ENCODE measurements at places on chromosomes 3 and 15.

DNA sequence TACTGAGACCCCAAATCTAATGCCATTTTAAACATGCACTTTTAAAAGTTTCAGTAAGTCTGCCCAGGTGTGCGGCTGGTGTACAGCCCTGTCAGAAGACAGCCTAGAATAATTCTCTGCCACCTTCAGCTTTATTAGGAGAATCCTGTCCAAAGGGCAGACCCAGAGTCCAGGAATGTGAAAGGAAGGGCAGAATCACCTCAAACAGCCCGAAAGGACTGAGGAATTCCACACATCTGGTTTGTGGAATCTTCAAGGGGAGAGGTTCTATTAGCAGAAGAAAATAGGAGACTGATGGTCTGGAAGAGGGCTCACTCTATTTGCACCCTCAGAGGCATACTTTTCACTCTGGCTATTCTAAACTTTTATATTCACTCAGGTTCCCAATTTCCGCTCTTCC lies 46.6 kb downstream of the TYRO3 start:
- no peak for DNase-seq

- DNase-seq = no peak
These were observed 47.3 kb downstream of the ITGA11 start for GRCh38 chr15:68384451-68385239.

DNA sequence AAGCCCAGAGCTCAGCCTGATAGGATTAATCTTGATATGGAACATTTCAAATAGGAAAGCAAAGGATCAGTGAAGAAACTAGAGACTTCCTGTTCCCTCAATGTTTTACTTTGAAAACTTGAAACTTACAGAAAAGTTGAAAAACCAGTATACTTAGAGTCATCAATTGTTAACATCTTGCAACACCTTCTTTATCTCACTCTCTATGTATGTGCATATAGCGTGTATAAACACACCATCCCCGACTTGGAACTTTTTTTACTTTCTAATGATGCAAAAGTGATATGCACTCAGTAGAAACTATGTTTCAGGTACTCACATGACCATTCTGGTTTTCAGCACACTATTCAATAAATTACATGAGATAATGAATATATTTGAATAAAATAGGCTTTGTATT lies 60.5 kb downstream of the SEC22A start:
- DNase-seq = no peak

- no peak for DNase-seq
These were observed 12.2 kb downstream of the CGNL1 start for GRCh38 chr15:57388464-57388863.

DNA sequence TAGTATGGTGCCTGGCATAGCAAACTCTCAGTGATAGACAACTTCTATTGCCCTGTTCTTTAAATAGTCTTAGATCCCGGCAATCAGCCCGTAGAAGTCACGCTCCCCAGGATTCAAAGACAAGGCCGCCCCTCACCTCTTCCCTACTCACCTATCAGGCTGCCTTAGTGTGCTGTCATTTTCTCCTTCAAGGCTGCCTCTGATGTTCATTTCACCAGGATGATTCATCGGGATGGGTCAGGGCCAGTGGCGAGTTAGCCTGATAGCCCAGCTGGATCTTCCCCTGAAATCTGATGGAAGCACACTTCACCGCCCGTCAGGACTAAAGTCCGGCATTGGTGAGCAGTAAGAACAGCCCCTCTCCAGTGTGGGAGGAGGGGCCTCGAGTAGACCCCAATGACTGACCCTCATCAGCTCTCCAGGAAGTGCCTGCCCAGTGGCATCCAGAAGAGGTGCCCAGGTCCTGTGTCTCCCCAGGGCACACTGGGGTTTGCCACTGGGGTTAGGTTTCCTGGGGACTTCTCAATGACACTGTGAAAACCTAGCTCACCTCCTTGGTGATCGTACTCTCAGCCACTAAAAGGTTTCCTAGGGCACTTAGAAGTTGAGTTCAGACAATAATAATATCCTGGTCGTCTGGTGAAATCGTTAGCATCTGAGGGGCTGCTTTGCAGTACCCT lies 37.5 kb downstream of the TPM1 start:
- DNase-seq = no peak

DNA sequence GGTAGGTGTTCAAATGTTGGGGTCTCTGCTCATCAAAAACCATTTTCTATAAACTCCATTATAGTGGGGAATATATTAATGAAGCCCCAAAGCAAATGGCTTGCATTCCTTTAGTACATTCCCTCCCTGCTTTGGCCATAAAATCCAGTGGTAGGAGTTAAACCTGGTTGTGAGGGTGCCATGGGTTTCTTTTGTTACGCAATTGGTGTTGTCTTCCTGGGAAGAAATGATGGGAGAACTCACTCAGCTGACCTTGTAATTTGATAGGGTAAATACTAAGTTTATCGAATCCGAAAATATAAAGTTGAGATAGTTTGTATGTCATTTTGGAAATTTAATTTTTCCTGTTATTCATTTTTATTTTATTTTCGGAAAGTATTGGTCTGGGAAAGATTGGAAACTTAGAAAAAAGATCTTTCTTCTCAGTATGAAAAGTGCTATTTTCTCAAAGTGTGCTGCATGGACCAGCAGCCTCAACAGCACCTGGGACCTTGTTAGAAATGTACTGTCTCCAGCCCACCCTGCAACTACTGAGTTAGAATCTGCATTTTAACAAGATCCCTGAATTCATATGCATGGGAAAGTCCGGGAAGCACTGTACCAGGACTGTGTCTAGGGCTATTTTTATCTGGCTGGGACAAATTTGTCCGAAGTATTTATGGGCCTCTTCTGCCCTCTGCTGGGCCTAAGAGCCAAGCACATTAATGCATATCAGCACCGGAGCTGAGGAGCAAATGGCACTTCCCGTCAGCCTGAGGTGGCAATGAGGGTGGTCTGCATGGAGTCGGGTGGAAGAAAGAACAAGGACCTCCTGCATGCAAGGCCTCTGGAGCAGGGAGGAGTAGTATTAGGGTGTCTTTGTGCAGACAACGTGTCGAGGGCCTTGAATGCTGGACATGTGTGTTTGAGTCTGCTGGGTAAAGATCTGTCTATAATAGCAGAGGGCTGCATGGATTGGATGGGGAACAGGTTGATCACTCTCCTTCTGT lies 54.7 kb downstream of the FAM81A start:
- peak; percentile 47 for DNase-seq

- DNase-seq = no peak
These were observed 158.2 kb upstream of the ABI3BP start for GRCh38 chr3:101151286-101151913.

- no peak for DNase-seq
These were observed 8.4 kb downstream of the RTP1 start for GRCh38 chr3:187205683-187206082.

DNA sequence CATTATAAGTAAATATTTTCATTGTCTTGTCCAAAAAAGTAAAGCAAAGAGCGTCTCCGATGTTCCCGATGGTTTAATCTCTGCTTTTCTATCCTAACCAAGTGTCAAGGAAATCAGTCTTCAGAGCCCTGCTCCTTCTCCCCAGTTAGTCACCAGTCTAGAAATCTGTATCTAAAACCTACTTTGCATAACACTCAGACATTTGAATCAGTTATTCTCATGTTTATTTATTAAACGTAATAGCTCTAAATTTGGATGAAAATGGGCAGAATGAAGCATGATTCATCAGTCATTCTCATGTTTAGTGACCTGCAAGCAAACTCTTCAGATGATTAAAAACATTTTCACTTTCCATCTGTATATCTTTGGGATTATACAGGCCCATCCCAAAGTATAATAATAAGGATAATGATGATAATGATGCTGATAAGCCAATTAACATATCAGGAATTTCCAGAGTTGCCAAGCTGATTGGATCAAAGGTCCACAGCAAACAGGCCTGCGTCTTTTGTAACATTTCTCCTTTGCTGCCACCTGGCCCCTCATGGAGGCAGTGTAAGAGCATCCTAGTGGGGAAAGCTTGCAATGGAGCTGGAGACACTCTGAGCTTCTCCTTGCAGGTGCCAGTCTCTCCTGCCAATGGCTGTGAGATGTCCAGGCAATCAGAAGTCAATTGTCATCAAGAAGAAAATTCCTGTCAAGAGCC lies 273.9 kb downstream of the IGSF11 start:
- no peak for DNase-seq

- DNase-seq = no peak
These were observed 12.4 kb downstream of the HES1 start for GRCh38 chr3:194148383-194148782.

DNA sequence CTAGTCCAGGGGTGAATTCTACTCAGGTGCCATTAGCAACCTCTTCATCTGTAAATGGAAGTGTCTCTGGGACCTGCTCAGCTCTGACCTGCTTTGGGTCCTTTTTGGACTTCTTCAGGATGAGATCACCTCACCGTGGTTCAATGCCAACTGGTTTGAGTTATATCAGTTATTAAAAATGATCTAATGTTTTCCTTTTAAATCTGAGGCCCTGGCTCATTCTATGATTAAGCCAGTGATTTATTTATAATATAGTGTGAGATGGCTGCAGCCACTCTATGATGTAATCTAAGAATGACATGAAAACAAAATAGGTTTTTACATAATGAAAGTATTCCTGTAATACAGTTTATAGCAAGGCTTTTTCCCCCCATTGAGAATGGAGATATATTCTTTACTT lies 79.4 kb downstream of the LPP start:
- no peak for DNase-seq

DNA sequence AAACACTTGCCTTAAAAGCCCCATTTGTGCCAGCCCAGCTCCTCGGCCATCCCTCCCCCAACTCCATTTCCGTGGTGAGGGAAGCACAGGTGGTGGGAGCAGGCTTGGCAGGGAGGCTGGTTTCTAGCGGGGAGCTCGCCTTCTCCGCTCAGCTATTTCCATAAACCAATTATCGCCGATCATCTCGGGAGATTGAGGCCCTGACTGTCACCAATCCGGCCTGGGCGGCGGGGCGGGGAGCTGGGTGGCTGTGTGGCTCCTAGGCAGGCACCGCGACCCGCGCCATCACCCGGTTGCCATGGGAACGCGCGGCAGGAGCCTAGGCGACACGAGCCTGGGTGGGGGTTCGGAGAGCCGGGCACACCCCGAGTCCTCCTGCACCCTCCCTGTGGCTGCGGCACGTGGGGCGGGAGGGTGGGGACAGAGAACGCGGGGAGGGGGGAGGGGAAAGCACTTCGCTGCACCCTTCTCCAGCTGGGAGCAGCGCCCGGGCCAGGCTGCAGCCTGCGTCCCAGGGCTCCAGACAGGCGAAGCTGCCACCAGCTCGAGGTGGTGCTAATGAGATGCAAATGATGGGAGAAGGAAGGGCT lies 9.3 kb downstream of the CCDC33 start:
- DNase-seq = no peak

- no peak for DNase-seq
These were observed 325 bp downstream of the ALCAM start for GRCh38 chr3:105367063-105367405.

- DNase-seq = no peak
These were observed 216.4 kb downstream of the TCF12 start for GRCh38 chr15:57134851-57135250.

GRCh38 chr3:127443581-127444375 lies 146.8 kb downstream of the TPRA1 start:
- DNase-seq = no peak

- no peak for DNase-seq
These were observed 214.9 kb downstream of the TCF12 start for GRCh38 chr15:57133127-57133968.

DNA sequence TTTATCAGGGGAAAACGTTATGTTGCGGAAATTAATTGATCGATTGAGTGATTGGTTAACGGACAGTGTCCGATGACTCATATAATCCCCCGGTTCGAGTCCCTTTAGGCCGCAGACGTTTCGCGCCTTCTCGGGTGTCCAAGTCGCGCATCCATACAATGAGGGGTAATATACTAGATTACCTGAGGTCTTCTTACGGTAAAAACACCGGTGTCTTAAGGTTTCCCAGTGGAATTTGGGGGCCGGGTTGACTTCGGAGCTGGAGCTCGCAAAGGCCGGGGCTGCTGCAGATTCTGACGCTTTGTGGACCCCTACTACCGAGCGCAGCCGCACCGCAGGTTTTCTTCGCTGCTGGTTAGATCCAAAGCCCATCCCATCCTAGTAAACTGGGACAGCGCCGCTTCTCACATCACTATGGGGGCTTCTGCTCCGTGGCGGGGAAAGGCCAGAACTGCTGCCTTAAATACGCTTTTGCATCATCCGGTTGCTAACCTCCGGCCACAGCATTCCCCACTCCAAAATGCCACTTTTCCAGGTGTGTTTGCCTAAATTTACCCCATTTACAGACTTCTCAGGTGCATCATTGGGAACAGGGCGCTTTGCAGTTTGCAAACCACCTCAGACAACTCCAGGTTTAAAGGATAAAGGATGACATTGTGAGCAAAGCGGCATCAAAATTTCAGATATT lies 858 bp upstream of the SACM1L start:
- no peak for DNase-seq

GRCh38 chr3:192929146-192929545 lies 11.5 kb upstream of the MB21D2 start:
- DNase-seq = no peak

GRCh38 chr15:94924971-94925598 lies 693.7 kb downstream of the MCTP2 start:
- no peak for DNase-seq

- no peak for DNase-seq
These were observed 38.4 kb downstream of the MAP2K1 start for GRCh38 chr15:66424963-66425612.

- DNase-seq = peak; percentile 41
These were observed at the start of gene ADAMTS7 for GRCh38 chr15:78811124-78811824. ADAMTS7 (minus strand) TSS chr15:78811464; CDS start chr15:78811220, 244 bp downstream.

DNA sequence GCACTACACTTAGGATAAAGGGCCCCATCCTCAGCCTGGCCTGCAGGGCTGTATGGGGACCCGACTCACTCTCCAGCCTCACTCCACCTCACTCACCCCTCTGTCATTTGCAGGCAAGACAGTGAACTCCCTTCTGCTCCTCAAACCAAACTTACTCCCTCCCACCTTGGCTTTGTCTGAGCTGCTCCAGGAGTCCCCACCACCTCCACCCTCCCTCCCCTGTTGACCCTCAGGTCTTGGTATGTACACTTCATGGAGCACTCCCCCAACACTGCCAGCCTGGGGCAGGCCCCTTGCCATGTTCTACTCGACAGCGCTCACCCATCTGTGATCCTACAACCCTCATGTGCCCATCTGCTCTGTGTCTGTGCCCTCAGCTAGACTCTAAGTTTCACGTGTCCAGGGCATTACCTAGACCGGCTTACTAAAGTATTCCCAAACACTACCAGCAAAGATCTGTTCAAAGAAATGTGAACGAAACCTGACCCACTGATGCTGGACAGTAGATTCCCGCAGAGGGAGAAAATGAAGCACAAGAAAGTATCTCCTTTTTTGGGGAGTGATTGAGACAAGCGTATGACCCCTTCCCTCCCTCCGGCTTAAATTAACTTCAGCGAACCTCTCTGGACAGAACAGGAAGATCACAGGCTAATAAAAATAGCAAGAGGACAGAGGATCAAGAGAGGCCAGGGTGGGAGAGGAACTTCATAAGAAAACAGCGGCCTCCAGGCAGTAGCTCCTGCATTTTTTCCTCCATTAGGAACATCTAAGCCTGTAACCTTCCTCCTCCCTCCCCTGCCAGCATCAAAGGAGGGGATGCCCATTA lies 113.2 kb downstream of the RFTN1 start:
- no peak for DNase-seq

GRCh38 chr15:80835336-80835735 lies 56.2 kb downstream of the CEMIP start:
- DNase-seq = no peak
